ENCODE measurements at places on chromosomes 4 and X.

DNA sequence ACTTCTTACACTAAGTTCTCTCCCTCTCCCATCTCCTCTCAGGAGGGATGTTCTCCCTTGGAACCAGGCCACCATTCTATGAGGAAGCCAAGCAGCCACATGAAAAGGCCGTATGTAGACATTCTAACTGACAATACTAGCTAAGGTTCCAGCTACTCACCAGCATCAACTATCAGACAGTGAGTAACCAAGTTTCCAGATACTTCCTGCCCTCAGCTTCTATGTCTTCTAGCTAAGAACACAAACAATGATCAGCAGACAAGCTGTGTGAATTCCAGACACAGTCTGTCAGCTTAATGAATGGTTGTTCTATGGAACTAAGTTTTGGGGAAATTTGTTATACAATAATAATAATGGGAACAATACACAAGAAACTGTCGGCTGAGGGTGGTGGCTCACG, 50.8 kb downstream of the SMIM14 start:
- no peak for DNase-seq

DNA sequence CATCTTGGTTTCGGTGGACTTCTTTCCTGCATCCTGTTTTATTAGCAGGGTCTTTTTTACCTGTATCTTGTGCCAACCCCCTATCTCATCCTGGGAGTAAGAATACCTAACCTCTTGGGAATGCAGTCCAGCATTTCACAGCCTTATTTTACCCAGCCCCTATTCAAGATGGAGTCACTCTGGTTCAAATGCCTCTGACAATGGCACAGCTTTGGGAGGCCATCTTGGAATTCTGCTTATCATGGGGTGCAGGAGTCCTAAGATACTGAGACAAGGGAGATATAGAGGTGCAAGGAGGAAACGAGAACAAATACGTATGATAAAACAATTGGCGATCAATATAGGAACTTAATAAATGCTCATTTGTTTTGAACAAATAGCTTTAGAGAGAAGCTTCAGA, 1682.2 kb upstream of the AGA start:
- DNase-seq, result no peak

- no peak for DNase-seq
Observed at GRCh38 chr4:147933316-147933715, 201.4 kb downstream of the ARHGAP10 start.

GRCh38 chrX:48465336-48465933, 4.6 kb downstream of the SLC38A5 start:
- DNase-seq, result no peak

GRCh38 chrX:3143043-3143799, 102.0 kb downstream of the ARSF start:
- DNase-seq, result no peak

GRCh38 chr4:136319789-136320464, 1212.4 kb downstream of the PCDH18 start:
- DNase-seq, result no peak

- DNase-seq, result no peak
Observed at GRCh38 chr4:8506373-8507195, 66.0 kb downstream of the TRMT44 start.

DNA sequence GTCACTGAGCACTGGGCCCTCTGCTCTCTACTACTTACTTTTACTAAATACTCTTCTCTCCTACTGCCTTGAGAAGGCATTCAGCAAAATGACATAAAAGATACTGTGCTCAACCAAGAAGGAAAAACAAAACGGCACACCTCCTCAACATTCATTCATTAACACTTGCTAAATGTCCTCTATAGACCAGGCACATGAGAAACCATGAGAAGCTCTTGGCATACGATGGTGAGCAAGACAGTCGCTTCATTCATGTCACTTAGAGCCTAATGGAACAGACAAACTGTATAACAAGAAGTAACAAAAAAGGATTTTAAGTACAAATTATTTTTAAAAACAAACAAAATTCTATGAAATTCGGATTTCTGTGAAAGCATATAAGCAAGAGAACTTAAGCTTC, 38.7 kb downstream of the COL25A1 start:
- DNase-seq, result no peak

DNA sequence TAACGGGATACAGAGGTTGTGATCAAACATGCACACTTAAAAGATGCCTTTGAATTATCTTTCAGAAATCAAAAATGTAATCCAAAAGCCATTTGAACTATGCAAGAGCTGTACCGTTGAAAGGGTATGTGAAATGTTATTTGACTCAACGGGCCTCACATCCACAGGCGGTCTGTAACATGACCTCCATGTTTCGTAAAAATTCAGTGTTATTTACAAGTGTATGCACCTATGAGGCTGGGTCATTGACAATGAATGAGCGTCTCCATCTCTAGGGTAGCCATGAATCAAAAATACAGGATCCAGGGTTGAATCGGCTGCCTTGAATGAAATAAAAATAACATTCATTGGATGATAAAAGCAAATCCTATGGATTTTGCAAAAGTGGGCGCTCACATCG, 100.1 kb downstream of the CRLF2 start:
- no peak for DNase-seq

GRCh38 chrX:140433582-140433981, 71.3 kb downstream of the SOX3 start:
- no peak for DNase-seq

DNA sequence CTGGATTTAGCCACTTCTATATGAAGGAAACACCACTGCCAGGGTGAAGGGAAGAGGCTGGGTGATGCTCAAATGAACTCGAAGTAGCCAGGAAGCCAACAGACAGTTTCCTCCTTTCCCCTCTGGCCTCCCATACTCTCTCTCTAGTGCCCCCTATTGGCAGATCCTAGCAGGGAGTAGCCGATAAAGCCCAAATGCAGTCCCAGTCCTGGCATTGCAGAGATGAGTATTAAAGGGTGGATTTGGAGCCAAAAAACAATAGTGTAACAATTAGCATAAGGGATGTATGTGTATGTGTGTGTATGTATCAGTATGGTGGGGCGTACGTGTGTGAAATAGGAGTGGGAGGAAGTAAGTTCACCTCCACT, 213.8 kb upstream of the LDB2 start:
- no peak for DNase-seq

- no peak for DNase-seq
Observed at GRCh38 chrX:51853251-51853650, 40.2 kb upstream of the MAGED1 start.

- DNase-seq, result no peak
Observed at GRCh38 chr4:41148292-41148691, 66.0 kb downstream of the APBB2 start.

DNA sequence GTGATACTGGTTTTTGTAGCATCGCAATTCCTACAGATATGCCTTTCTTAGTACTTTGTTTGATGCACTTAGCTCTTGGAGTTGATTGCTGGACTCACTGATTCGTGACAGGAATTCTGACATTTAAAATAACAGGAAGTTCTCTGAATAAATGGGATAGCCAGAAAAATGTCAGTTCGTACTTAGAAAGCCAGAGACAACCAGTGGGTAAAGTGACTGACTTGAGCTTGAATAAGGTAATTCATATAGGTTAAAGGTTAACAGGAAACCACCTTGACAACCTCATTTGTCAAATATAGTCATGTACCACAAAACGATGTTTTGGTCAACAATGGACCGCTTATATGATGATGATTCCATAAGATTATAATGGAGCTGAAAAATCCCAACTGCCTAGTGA, 181.4 kb downstream of the RPA4 start:
- DNase-seq, result no peak

- no peak for DNase-seq
Observed at GRCh38 chrX:111127038-111127437, 31.0 kb downstream of the PAK3 start.

- DNase-seq, result no peak
Observed at GRCh38 chr4:84877051-84877833, 89.2 kb downstream of the WDFY3 start.

DNA sequence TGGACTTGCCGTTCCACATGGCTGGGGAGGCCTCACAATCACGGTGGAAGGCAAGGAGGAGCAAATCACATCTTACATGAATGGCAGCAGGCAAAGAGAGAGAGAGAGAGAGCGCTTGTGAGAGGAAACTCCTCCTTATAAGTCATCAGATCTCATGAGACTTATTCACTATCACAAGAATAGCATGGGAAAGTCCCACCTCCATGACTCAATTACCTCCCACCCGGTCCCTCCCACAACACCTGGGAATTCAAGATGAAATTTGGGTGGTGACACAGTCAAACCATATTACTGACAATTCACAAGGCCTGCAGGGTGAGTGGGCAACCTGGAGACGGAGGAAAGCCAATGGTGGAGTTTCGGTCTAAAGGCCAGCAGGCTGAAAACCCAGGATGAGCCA, 394.3 kb upstream of the TRAM1L1 start:
- DNase-seq, result no peak

DNA sequence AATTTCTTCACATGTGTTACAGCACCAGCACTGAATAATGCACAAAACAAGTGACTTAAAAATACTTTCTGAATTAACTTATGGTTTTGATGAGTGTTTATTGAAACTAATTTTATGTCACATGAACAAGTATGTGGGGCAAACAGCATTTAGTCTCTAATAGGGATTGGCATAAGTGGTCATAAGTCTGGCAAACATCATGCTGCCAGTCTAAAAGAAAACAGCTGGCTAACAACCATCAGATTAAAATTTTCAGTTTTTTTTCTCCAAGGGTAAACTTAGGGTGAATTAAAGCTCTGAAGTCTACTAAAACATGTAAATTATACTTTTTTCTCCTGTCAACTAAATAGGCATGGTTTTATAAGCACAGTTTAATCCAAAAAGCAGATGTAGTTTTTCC, 1014.2 kb downstream of the FAT4 start:
- no peak for DNase-seq

DNA sequence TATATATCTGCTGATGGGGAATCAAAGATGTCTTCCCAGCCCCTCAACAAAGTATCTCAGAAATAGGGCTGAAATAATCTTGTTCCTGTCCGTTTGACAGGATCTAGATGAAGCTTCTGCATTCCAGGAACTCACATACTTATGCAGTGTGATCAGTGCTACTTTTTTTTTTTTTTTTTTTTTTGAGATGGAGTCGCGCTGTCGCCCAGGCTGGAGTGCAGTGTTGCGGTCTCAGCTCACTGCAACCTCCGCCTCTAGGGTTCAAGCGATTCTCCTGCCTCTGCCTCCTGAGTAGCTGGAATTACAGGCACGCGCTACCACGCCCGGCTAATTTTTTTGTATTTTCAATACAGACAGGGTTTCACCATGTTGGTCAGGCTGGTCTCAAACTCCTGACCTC, 36.4 kb downstream of the DHX15 start:
- DNase-seq, result no peak

DNA sequence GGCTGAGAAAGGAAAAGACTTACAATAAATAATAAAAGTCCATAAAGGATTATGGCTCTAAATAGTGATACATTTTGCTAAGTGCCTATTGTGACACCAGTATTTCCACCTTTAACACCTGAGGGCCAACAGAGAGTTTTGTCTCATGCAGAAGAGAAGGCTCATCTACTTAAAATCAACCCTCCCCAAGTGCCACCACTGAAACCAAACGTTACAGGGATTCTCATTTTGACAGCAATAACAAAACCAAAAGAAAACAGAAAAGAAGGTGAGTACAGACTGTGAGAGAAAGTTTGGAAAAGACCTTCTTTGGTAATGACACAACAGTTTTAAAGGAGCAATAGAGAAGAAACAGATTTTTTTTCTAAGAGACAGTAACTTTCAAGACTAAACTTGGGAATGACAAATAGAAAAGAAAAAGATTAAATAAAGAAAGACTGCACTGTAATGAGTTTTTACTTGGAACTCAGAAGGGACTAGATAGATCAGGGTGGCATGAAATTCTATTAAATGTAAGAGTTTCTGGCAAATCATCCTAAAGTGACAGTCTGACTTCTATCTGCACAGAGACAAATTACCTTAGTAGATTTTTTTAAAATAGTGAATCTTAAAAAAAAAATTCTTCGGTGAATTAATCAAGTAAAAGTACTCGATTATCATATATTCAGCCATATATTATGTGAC, 109.7 kb downstream of the ZNF827 start:
- no peak for DNase-seq

GRCh38 chrX:17417372-17417771, 42.4 kb downstream of the NHS start:
- DNase-seq, result no peak

- DNase-seq, result no peak
Observed at GRCh38 chr4:88737307-88737941, 39.8 kb upstream of the NAP1L5 start.

GRCh38 chr4:111031596-111031995, 408.7 kb upstream of the PITX2 start:
- no peak for DNase-seq

DNA sequence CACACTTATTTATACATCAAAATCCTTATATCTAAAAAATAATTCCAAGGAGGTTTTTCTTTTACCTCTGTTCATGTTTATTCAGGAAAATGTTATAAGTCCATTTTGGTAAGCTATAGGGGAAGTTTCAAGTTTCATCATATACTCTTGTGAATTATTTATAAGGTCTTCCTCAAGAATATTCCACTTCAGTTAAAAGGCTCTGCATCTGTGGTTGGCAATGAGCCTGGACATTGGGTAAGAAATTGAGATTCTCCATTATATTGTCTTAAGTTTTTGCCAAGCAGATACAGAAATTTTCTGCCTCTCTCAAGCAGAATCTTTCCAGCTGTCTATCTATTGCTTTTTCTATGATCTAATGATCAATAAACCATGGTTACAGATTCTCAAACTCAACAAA, 641.9 kb downstream of the NLGN4X start:
- no peak for DNase-seq

DNA sequence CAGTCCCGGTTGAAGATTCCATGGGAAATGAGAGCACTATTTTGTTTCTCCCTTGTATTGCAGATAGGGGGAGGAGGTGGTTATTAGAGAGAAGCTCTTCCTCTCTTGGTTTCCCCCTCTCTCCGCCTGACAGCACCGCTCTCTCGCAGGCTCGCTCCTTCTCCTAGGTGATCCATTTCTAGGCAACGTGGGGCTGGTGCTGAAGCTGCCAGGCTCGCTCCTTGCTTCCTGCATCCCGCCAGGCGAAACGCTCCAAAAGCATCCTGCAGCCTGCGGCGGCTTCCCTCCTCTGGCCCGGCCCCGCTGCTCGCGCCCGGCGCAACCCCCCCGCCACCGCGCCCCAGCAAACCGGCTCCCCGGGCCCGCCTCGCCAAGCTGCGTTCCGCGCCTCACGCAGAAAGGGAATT, at the start of gene GRID2:
Gene GRID2 (plus strand): TSS at position 346 of the 407 bp plus-strand sequence.
- no peak for DNase-seq

DNA sequence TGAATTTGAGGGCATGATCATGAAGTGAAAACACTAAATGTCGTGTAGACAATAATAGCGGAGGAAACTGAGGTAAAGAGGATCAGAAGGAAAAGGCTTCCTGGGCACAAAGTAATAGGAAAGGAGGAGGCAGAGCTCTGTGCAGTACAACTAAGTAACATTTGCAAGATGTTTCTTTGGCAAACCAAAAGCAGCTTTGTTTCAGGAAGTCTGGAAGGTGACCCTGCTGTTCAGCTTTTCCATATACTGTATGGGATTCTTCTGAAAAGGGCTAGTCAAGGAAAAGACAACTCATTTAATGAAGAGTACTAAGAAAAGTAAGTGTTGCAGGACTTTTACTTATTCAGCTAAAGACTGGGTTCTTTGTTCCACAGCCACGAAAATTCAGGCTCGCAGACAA, 463.1 kb downstream of the PCDH7 start:
- no peak for DNase-seq
